ENCODE measurements at places on chromosomes 12 and 14.

GRCh38 chr12:13154831-13155230 is 41.7 kb upstream of the EMP1 start:
- no peak for DNase-seq

DNA sequence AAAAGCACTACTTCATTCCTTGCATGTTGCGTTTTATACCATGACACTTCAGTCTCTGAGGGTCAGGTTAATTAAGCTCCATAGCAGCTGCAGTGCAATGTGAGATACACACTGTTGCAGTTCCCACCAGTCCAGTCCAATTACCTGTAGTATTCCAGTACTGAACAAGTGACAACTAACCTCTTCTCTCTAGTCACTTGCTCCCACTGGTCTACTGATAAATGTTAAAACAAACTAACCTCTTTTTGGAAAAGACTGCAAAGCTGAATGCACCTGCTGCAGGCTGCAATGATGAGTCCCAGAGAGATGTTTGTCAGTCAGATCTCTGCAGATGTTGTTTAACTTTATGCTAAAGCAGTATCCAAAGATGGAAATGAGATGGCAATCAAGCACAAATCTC is 7.9 kb downstream of the NOVA1 start:
- no peak for DNase-seq

GRCh38 chr12:51262758-51263177 is 7.4 kb downstream of the SMAGP start:
- no peak for DNase-seq

DNA sequence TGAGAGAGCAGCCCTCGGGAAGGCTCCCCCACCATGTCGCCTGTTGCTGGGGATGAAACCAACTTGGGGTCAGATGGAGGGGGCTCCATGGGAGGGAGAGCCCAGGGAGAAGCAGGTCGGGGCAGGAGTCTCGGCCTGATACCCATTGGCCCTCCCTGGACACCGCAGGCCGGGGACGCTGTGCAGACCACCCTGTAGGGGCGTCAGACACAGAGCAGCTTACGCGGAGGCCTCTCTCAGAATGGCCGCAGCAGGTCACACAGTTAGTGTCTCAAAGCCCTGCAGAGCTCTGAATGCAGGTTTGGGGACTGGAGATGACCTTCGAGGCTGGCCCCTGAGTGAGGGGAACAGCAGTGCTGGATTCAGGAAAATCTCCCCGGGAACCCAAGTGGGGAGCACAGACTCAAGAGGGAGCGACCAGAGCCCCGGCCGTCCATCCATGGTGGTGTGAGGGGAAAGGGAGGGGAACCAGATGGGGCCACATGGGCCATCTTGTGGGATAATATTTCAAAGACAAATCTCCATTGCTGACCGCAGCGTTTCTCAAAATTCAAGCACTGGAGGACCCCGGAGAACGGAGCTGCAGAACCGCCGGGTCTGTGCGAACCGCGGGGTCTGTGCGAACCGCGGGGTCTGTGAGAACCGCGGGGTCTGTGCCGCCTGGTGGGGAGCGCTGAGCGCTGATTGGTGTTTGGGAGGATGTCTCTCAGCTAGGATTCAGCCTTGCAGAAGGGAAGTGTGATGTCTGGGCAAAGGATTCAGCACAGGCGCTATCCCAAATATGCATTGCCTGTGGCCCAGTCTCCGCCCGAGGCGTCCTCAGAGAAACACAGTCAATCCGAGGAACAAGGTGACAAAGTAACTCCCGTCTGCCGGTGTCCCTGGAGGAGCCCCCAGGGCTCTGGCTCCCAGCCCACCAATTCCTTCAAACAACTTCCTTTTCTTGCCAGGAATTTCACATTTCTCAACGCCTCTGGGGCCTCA is 324.4 kb upstream of the RTL1 start:
- DNase-seq = no peak

GRCh38 chr12:113874999-113875561 is 91.0 kb downstream of the RBM19 start:
- DNase-seq = no peak

DNA sequence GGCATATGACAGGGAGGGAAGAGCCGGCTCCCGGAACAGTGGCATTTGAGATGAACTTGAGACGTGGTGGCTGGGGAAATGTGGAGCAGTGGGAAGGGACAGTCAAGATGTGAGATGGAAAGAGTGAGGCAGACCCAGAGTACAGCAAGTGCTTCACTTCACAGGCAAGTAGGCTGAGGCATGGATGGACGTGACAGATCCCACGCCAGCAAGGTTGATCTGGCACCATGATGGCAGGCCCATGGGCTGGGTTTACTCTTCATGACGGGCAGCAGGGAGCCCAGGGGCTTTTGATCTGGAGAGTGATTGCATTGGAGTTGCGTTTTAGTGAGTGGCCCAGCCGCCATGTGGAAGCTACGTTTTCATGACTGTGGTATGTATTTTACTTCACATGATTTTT is 17.9 kb upstream of the EML1 start:
- DNase-seq = no peak

GRCh38 chr12:41076114-41076513 is 112.0 kb upstream of the PDZRN4 start:
- no peak for DNase-seq

DNA sequence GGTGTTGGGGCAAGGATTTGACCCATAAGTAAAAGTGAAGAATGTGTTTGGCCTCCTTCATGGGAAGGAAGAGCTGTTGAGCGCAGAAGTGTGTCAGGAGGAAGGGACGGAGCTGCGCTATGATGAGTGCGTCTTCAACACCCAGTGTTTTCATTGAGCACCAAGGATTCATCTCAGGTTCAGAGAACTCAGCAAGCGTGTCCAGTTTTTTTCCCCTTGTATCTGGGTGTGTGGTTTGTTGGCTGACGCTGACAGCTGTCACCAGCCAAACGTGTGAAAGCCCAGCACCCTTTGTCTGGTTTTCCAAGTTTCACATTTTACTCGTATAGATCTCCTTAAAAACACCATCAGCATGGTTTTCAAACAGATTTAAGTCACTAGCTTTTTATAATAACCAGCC is 12.3 kb downstream of the EP400 start:
- DNase-seq = no peak

GRCh38 chr12:122459211-122459610 is 36.7 kb upstream of the CLIP1 start:
- DNase-seq = no peak

Data from C1 segment of cervical spinal cord (tissue), 14 donors.